ENCODE measurements at places on chromosomes 12 and 14.

DNA sequence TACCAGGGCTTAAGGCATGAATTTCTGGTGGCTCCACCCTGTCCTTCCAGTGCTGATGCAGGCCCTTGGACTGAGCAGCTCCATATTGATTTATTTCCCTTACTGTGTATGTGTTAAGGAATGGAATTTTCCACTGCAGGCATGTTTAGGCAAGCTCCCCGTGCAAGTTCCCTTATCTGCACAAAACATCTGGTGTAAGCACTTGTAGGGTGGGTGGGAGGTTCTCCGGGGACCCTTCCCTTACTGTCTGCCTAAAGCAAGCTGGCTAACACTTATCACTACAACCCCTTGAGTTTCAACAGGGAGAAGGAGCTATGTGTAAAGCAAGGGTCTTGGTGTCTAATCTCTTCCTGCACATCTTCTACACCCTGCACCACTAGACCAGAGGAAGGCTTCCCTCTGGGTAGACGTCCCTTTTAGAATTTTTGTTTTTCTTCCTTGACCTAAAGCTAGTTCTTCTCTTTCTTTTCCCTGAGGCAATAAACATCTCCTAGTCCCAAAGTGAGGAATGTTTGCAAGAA, 22.0 kb upstream of the DRAM1 start:
- DNase-seq, result no peak

GRCh38 chr14:98200601-98201000, 1071.4 kb downstream of the BCL11B start:
- no peak for DNase-seq

DNA sequence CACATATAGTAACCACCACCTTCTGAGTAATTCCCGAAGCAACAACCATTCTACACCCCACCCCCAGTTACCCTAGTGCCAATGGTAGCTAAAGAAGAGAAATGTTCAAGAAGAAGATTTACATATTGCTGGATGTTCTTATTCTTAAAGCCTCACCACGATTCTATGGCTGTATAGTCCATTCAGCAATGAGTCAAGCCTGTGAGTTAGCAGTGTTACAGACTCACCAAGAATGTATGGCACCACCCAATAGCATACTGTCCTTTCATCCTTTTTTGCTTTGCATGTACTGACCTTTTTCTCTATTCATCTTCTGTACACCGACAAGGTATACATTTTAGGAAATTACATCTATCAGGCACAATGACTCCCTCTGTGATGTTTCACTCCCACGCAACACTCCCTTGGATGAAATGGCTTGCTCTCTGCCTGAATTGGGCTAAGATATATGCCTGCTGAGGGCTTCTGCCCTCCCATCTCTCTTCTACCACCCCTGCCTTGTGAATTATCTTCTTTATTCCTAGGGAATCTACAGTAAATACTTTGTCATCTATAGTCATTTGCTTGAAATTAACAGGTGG, 945.8 kb downstream of the DIO2 start:
- no peak for DNase-seq

- DNase-seq, result no peak
Observed at GRCh38 chr12:26748741-26749431, 84.1 kb downstream of the ITPR2 start.

DNA sequence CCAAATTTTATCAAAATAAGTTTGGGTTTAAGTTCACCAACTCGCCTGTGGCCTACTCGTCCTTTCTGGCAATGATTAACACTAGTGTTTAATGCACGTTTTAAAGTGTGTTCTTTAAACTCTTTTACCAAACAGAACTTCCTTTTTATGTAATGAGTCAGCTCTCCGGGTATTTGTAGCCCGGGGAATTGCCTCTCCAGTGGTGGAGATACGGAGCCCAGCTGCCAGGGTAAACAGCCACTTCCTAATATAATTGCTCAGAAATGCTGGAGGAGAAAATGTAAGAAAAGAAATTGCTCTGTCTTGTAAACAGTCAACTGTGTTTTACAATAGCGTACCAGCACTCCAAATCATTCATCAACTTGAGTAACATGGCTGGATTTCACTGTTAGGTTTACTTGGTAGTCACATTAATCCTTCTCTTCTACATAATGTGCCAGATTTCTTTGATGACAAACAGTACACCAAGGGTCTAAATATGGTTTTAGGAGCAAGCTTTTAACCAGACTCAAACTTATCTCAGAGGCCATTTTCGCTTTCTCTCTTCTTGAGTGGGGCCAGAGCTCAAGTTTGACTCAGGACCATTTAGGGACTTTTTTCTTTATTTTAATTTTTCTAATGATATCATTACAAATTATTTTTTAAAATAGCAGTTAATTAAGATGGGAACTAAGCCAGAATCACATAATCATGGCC, 101.2 kb upstream of the SLC38A2 start:
- peak; percentile 40 for DNase-seq

GRCh38 chr12:123264642-123265041, 7.0 kb downstream of the CDK2AP1 start:
- no peak for DNase-seq

- no peak for DNase-seq
Observed at GRCh38 chr12:30979371-30980259, 53.1 kb downstream of the TSPAN11 start.

DNA sequence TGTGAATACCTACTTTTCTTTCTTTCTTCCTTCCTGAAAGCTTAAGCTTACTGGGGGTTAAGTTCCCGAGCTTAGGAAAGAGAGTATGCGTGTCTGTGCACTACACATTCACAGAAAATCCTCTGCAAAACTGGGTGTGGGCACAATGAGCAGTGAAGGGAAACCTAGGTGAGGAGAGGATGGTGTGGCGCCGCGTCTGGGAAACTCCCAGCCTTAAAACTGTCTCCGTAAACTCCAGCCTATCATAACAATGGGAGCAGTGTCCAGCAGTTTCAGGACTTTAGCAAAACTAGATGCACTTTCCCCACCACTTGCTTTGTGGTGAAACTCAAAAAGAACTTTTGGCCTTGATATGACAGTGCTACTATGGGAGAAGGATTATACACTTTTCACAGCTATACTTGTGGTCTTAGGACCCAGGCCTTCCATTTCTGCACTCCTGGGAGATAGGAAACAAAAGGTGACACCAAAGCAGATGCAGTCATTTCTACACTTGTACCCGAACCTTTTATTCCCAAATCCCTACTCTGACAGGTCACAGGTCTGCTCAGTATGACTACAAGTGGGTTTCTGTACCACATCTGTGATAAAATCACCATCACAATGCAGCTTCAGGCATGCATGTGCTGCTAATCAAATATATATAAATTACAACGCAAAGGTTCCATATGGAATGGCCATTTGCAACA, 10.4 kb downstream of the AKAP5 start:
- no peak for DNase-seq

DNA sequence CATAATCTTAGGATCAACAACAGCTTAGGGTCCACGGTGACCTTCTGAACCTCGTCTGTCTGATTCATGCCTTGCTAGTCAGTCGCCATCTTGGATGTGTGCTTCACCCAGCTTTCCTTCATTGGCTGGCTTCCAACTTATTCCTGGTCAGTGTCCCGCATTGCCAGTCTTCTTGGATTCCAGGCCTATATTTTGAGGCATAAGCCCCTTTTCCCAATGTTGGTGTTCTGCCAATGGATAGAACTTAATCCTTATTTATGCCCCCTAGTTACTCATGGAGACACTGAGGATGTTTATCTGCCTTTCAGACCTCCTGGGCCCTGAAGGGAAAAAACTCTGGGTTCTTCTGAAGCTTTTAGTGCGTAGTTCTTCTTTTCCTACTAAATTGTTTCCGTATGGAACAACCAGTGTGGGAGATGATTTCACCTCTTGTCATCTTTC, 5.8 kb downstream of the JDP2 start:
- DNase-seq, result no peak

All from RKO (cell line).